ENCODE measurements at places on chromosomes 16 and 17.
A peak's percentile ranks its signal among the peaks of the same experiment; 100 is the strongest.

- DNase-seq = peak; percentile 48
Measured at GRCh38 chr17:29592850-29593551, at the start of gene ANKRD13B. ANKRD13B (plus strand) TSS chr17:29593132; CDS start chr17:29593622, 490 bp downstream.

DNA sequence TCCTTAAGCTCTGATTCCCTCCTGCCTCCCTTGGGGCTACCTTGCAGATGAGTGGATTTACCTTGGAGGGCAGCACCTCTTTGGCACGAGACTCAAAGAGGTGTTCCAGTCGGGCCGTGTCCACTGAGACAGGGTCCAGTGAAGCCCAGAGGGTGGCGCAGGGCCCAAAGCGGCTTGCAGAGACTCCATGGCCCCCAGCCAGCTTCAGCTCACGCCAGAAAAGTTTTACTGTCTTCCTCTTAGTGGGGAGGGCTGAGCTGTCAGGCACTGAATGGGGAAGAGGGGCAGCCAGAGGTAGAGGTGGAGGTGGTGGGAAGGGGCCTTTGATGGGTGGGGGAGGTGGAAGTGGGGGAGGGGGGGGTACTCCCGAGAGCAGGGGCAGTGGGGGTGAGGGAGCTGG, 6.7 kb downstream of the TMEM208 start:
- no peak for DNase-seq

- DNase-seq = no peak
Measured at GRCh38 chr17:69228576-69228975, at the start of gene ABCA10. ABCA10 (minus strand) TSS chr17:69228824; CDS start chr17:69225358, 3,466 bp downstream.

GRCh38 chr16:86903068-86903467, 324.7 kb downstream of the FOXL1 start:
- no peak for DNase-seq

- no peak for DNase-seq
Measured at GRCh38 chr17:70370816-70371215, 201.5 kb downstream of the KCNJ2 start.

GRCh38 chr17:41655611-41656111, 31.3 kb upstream of the KRT17 start:
- no peak for DNase-seq

DNA sequence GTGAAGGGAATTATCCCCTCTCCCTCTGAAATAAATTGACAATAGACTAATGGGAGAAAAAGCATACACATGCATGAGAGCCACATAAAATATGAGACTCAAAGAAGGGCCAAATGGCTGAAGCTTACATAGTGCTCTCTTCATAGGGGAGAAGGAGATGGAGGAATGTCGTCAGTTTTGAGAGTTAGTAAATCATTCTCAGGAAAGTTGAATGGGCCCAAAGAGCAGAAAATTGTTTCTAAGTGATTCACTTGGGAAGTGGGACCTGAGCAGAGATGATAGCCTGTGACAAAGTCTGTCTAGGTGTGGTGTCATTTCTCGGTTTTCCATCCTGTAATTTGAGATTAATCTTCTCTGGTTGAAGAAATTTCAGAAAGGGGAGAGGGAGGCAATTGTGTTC, 35.0 kb downstream of the BCAS3 start:
- DNase-seq = no peak

- DNase-seq = no peak
Measured at GRCh38 chr17:70327723-70328122, 158.4 kb downstream of the KCNJ2 start.

GRCh38 chr17:34378664-34379101, 15.7 kb upstream of the CCL1 start:
- DNase-seq = peak; percentile 87

DNA sequence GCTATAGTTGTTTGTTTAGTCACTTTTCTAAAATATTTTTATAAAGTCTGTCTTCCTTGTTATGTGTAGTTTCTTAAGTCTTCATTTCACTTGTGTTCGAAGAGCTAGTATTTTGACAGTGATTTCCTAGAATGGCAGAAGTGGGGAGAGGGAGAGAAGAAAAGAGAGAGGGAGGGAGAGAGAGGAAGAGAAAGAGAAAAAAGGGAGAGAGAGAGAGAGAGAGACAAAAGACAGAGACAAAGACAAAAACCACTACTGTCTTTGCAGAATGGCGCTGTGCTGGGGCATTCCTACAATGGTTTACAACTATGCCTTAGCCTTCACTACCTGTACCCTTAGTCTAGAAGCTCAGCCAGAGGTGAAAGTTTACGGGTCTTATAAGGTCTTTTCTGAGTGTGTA, 90.5 kb downstream of the CA4 start:
- DNase-seq = no peak

- no peak for DNase-seq
Measured at GRCh38 chr17:1473841-1474240, 17.8 kb upstream of the CRK start.

- peak; percentile 41 for DNase-seq
Measured at GRCh38 chr17:80986816-80987475, 4.7 kb upstream of the CHMP6 start.

DNA sequence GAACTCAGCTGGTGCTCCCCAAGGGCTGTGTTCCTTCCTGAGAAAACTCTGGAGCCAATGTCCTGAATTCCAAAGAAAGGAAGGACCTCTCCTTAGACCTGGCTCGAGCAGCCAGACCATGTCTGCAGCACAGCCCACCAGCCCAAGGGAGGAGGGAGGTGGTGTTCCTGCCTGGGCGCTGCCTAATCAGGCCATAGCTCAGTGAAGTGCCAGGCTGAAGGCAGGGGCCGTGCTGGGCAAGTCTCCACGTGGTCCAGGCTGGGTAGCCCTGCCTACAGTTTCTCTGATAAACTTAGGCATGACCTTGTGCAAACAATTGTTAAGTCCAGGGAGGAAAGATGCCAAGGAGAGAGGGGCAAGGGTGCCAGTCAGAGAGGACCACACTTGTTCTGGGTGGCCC, 76.8 kb downstream of the MPRIP start:
- no peak for DNase-seq

DNA sequence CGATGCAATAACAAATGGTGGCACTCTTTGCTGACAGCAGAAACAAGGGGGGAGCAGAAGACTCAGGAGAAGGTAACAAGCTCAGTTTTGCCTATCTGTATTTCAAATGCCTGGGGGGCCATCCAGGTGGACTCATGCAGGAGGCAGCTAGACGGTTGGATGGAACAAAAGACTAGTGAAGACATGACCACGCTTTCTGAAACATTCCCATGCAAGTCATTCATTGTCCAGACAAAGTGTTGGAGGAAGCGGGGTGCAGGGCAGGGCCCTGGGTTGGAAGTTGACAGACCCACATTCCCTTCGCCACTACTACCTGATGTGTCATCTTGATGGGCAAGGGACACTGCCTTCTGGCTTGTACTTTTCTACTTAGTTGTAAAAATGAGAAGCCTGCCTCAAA, 29.8 kb upstream of the CRYBA1 start:
- no peak for DNase-seq

DNA sequence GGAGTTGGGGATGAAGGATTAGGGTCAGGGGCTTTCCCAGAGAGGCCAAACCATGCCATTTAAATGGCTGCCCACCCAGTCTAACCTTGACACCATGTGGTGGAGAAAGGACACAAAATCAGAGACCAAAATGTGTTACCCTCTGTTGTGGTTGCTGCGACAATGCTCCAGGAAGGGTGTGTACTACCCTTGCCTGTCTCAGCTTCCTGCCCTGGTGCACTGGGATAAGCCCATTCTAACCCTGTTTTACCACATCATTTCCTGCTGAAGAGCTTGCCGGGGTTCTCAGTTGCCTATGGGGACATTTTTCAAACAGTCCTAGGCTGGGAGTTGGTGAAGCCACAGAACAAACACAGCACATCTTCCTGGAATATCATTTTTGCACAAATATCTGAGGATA, 4.9 kb downstream of the OR4D1 start:
- DNase-seq = peak; percentile 93

- DNase-seq = no peak
Measured at GRCh38 chr16:72898216-72898825, 149.6 kb downstream of the ZFHX3 start.

DNA sequence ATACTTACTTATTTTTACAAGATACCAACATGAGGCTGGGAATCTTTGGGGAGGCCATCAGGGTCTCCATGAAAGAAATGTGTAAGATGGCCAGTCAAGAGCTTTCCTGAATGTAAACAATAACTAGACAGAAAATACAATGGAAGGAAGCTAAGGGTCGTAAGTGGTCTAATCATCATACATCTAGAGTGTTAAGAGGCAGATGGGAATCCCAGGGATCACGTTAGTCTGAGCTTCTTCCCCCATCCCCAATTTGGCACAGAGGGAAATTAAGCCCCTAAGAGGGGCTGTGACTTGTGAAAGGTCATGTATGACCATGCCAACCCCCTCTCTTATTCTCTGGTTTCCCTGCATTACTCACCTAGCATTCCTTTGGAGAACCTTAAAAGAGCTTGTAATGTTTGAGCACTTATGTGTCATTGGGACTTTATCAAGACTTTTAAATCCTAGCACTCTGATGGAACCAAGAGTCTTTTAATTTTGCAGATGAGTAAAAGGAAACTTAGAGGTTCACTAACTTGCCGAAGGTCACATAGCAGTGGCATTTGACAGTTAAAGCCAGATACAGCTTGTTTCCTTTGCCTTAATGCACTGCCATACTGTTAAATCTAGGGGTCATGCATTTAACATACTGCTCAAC, 46.1 kb downstream of the DCUN1D3 start:
- DNase-seq = no peak

- DNase-seq = no peak
Measured at GRCh38 chr16:15732416-15732815, 82.4 kb downstream of the NDE1 start.

DNA sequence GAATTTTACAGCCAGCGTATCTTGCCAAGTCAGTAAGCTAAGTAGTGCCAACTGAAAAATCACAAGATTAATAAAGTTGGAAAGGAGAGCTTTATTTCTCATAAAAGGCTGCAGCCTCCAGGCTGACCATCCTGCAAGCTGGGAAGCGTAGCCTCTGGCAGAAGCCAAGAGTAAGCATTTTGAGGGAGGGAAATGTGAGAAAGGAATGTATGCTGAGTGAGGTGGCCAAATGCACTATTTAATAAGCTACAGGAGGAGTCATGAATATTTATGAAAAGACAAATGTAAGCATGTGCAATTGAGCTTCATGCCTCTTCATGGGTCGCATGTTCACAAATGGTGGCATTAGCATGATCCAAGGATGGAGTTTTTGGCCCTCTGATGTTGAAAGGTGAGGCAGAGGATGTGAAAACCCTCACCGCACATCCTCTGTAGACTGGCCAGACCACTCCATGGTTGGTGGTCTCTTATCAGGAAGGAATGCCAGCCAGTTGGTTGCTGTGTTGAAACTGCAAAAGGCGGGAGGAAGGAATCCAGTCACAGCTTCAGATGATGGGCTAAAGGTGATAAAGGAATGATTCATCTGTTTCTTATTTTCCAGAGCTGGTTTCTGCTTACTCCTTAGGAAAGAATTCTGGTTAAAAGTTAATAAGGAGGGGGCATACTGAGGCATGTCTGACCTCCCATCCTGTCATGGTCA, 9.2 kb downstream of the KRT33B start:
- no peak for DNase-seq

DNA sequence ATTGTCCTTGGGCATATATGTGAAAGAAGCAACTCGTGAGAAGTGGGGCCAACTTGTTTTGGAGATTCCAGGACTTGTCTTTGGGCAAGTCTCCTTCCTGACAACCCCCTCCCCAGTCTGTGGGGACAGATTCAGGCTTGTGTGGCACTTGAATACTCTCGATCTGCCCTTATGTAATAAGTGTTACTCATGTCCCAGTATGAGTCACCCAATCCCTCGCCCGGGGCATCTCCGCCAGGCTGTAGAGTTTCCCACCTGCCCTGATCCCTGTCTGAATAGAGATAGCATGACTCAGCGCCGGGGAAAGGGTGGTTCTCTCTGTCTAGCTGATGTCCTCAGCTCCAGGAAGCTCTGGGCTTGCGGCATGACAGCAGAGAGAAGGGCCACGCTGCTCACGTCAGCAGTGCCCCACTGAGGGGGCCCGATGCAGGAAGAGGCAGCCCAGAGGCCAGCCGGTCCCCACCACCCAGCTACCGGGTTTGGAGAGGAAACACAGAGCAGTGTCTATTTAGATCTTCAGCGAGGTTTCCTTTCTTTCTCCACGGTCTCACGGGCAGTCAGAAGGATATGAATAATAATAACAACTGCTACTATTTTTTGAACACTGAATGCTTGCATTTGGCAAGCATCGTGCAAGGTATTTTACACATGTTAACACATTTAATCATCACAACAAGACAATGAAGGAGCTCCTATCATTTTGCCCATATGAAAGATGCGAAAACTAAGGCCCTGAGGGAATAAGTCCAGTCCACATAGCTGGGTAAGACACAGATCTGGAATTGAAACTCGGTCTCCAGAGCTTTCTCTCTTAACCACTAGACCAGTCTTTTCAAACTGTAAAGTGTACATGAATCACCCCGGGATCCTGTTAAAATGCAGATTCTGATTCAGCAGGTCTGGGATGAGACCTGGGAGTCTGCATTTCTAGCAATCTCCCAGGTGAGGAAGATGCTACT, 426.7 kb upstream of the MAF start:
- DNase-seq = peak; percentile 9

DNA sequence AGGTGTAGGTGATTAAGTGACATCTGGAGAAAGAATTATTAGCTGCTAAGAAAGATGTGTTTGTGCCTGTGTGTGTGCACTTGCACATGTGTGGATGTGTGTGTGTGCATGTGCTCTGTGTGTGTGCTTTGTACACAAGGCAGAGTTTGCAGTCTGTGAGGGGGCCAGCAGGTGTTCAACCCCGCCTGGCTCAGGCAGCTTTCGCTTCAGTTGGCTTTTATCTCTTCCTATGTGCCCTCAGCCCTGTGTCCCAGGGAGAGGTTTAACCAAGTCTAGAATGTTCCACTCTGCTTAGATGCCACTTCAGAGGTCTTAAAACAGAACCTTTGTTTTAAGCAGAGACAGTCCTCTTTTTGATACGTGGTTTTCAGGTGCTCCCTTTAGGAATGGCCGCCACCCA, 58.8 kb downstream of the CDH13 start:
- DNase-seq = no peak

DNA sequence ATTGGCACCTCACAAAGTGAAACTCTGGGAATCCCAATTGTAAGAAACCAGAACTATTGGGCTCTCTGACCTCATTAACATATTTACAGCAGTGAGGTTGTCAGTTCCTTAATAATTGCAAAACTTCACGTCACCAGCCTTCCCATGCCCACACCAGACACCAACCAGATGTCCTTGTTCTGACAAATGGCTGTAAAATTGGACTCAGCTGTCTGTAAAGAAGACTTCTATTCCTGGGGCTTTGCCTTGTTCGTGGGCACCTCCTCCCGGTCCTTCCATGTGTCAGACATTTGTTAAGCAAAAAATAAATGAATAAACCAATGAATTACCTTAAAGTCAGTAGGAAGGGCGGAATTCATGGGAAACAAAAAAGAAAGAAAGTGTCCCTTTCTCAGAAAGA, 284.3 kb upstream of the CDH11 start:
- DNase-seq = no peak

Data from Kasumi-1 (cell line).